ENCODE measurements at places on chromosomes 12 and 14. TPM values are rescaled to one million over a fixed set of nuclear protein-coding genes. Genes with fewer than 3 reads are reported as not detected.

Gene SLC10A1
- not detected for total RNA-seq

Gene DBX2
- 5.0 TPM for total RNA-seq

Gene KCNC2
- total RNA-seq = 23.2 TPM

Gene TSPAN19
- 0.66 TPM for total RNA-seq

Gene VCPKMT
- 10.0 TPM for total RNA-seq

Gene SDR9C7
- 0.20 TPM for total RNA-seq

Gene RASSF9
- 6.7 TPM for total RNA-seq

Gene CPNE6
- total RNA-seq = 1.7 TPM

Gene SLCO1C1
- 22.8 TPM for total RNA-seq

Gene EXOC3L4
- 0.50 TPM for total RNA-seq

Gene RAD9B
- total RNA-seq = 1.2 TPM

Gene NRIP2
- 3.4 TPM for total RNA-seq

Gene VRTN
- total RNA-seq = not detected

Gene OR8S1
- not detected for total RNA-seq

Gene EXD2
- total RNA-seq = 32.2 TPM

Gene CCDC177
- total RNA-seq = 2.4 TPM

Gene AQP2
- not detected for total RNA-seq

Gene PARP2
- 29.5 TPM for total RNA-seq

Gene EEA1
- total RNA-seq = 31.9 TPM

Gene EIF2S3B
- 0.59 TPM for total RNA-seq

Gene DEPDC4
- total RNA-seq = 2.0 TPM

Measured in spinal cord (tissue), 10 donors.